ENCODE measurements at places on chromosomes 5 and 9. TPM values are rescaled to one million over a fixed set of nuclear protein-coding genes. Genes with fewer than 3 reads are reported as not detected.
A peak's percentile ranks its signal among the peaks of the same experiment; 100 is the strongest.

GRCh38 chr5:60916646-60917045 is 28.2 kb downstream of the ERCC8 start:
- DNase-seq, result no peak

- peak; percentile 83 for DNase-seq
Measured at GRCh38 chr5:139774980-139775661, 20.5 kb upstream of the PSD2 start.

The TNC gene
- 20.9 TPM for total RNA-seq

The SAXO1 gene
- not detected for total RNA-seq

Measured in hepatocyte (in vitro differentiated cells).